ENCODE measurements at places on chromosomes 13 and 19.

- no peak for DNase-seq
These were observed 1607.6 kb downstream of the OLFM4 start for GRCh38 chr13:54636231-54636630.

DNA sequence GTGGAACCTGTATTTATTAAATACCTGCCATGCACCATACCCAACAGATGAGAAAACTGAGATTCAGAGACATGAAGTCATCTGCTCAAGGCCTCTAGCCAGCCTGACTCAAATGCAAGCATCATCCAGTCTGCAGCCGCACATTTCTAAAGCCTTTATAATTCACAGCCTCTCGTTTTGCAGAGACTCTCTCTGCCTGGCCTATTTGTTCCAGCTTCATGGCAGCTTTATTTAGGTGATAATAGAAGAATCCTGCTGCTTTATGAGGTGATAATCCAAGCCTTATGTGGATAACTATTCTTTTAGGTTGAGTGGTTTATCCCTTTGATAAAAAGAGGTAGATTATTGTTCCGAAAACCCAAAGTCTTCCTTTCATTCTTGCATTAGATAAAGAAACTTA is 58.4 kb downstream of the OXGR1 start:
- no peak for DNase-seq

DNA sequence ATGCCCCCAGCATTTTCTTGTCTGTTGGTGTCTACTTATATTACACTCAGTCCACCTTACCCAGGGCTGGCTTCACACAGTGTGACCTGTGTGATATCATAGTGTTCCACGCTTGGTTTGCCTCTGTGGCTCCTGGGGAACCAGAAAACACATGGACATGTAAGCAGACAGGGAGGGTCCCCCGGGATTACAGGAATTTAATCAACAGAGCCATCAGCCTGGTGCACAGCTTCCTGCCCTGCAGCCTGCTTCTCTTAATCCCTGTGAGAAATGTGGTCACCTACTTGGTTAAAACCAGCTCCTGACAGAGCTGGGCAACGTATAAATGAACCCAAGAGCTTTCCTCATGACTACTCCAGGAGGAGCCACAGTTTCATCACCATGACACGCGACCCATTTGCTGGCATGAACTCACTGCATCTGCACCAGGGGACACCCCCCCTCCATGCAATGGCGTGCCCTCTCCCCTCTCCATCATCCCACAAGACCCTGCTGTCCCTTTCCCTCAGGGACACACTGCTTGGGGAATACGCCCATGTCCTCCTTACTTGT is 152.1 kb downstream of the UQCRFS1 start:
- DNase-seq: no peak

DNA sequence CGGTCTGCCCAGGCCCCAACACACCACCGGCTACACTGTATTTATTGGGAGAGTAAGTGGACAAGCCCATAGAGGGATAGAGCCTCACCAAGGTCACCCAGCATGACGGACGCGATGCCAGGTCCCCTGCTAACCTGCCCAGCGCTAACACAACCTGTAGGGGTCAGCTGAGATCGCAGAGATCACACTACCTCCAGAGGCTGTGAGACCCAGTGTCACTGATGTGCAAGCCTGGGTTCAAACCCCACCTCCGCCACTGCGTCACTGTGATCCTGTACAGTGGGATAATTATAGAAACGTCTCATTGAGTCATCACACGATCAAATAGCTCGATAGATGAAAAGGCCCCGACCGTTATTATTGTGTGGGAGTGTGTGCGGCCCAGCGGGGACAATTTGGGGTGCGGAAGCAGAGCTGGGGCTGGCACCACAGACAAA is 10.6 kb upstream of the TLE2 start:
- no peak for DNase-seq
